Type B pancreatic cell (in vitro differentiated cells): ENCODE measurements at places on chromosomes 1 and 21. TPM values are rescaled to one million over a fixed set of nuclear protein-coding genes. Genes with fewer than 3 reads are reported as not detected.

DNA sequence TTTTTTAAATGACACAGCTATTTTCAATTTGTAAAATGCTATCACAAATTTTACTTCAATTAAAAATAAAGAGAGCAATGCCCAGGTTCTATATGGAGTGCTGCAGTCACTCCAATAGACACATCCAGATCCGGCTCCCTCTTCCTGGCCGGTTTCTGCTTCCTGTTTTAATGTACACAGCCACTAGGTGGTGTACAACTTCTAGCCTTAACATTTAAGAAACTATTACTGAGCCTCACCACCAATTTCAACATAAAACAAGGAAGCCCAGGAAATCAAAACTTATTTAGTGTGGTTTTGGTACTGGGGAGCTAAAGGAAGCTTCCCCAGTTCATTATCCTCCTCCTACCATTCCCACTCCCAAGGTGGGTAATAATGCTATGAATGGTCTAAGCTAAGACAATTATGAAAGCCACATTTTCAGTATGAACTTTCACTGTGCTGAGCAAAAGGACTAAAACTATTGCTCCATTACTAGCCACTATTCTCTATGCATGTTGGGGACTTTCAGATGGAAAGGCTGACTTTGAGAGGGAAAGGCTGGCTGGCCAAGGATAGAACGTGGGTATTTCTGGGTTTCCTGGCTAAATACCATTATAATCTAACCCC lies 25.5 kb upstream of the MTMR11 start:
- H3K27ac ChIP-seq = peak overlapping the region; percentile 63
- no peaks in the 10 kb centered on the region for H3K27me3 ChIP-seq
- peaks cover 45% of the 10 kb centered on the region for H3K36me3 ChIP-seq
- no peak overlapping the region for H3K4me3 ChIP-seq
- H3K4me1 ChIP-seq = peaks cover 5% of the 10 kb centered on the region
- DNase-seq = no peak

DNA sequence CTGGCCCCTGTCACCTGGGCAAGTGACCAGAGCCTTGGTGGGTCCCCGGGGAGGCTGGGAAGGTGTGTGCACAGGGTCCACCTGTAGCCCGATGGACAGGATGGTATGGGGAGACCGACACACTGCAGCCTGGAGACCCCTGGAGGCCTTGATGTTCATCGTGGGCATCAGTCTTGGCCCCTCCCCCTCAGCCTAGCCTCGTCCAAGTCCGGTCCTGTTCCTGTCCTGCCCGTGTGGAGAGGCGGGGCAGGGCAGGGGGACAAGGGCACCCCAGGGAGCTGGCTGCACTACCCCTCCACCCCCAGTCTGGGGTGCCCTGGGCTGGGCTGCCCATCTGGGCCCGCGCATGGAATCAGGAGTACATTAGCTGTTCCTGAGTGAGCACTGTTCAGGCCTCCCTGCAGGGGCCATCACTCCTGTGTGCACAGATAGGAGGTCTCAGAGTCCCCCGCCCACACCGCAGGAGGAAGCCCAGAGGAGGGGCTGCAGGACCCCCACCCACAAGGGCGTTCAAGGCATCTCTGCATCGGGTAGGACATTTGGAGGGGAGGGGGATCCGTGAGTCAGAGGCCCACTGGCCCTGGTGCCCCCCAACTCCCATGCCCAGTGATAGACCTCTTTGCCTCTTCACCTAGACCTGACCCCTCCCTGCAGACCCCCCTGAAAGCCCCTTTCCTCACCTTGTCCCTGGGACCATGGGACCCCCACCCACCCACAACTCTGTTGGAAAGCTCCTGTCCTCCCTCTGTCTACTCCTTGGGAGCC lies 63.2 kb downstream of the WNT9A start:
- H3K27ac ChIP-seq = no peak overlapping the region
- peaks cover 5% of the 10 kb centered on the region for H3K27me3 ChIP-seq
- H3K4me3 ChIP-seq = no peak overlapping the region
- H3K4me1 ChIP-seq = no peaks in the 10 kb centered on the region
- H3K36me3 ChIP-seq = no peaks in the 10 kb centered on the region

GRCh38 chr1:2593251-2593878 lies 6.8 kb downstream of the PRXL2B start:
- DNase-seq = no peak
- H3K4me1 ChIP-seq = no peaks in the 10 kb centered on the region
- peaks cover 3% of the 10 kb centered on the region for H3K27me3 ChIP-seq
- no peaks in the 10 kb centered on the region for H3K36me3 ChIP-seq
- no peak overlapping the region for H3K4me3 ChIP-seq

- no peaks in the 10 kb centered on the region for H3K4me1 ChIP-seq
- H3K4me3 ChIP-seq = no peak overlapping the region
- H3K27ac ChIP-seq = no peak overlapping the region
Observed at GRCh38 chr1:33792651-33793050, 71.2 kb upstream of the HMGB4 start.

DNA sequence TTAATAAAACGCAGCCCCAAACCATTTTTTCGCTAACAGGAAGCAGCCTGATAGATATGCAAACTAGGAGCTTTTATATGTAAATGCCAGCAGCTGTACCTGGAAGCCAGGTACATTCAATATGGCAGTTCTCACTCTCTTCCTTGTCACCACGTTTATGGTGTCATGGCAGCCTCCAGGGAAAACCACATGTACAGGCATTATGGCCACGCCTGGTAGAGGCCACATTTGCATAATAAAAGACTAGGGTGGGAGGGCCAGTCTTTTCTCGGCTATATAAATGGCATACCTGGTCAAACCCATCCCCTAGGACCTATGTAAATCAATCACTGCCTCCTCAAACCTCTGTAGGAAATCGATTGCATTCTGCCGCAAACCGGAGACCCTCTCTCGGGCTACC lies 247.5 kb downstream of the NEGR1 start:
- no peak overlapping the region for H3K27ac ChIP-seq
- no peak overlapping the region for H3K4me3 ChIP-seq
- H3K27me3 ChIP-seq = no peaks in the 10 kb centered on the region
- no peak for DNase-seq
- H3K36me3 ChIP-seq = no peaks in the 10 kb centered on the region

GRCh38 chr1:29640428-29640785 lies 404.1 kb downstream of the PTPRU start:
- H3K27me3 ChIP-seq = peaks cover 8% of the 10 kb centered on the region
- DNase-seq = peak; percentile 27
- H3K36me3 ChIP-seq = no peaks in the 10 kb centered on the region
- peaks cover 4% of the 10 kb centered on the region for H3K4me1 ChIP-seq

- no peak overlapping the region for H3K4me3 ChIP-seq
- no peak overlapping the region for H3K27ac ChIP-seq
Observed at GRCh38 chr1:201404722-201405483, 5.8 kb upstream of the LAD1 start.

DNA sequence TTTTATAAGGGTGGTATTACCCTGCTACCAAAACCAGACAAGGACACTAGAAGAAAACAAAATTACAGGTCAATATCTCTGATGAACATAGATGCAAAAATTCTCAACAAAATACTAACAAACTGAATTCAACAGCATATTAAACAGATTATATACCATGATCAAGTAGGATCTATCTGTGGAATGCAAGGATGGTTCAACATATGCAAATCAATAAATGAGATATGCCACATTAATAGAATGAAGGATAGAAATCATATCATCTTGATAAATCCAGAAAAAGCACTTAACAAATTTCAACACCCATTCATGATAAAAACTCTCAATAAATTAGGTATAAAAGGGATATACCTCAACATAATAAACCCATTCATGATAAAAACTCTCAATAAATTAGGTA lies 24.3 kb upstream of the MYBPHL start:
- no peaks in the 10 kb centered on the region for H3K4me1 ChIP-seq
- no peak overlapping the region for H3K27ac ChIP-seq
- no peak for DNase-seq
- H3K36me3 ChIP-seq = peaks cover 54% of the 10 kb centered on the region
- no peak overlapping the region for H3K4me3 ChIP-seq

- peaks cover 9% of the 10 kb centered on the region for H3K4me1 ChIP-seq
- no peaks in the 10 kb centered on the region for H3K36me3 ChIP-seq
- no peak overlapping the region for H3K4me3 ChIP-seq
- no peak for DNase-seq
- peak overlapping the region; percentile 55 for H3K27ac ChIP-seq
- peaks cover 7% of the 10 kb centered on the region for H3K27me3 ChIP-seq
Observed at GRCh38 chr1:31663622-31664452, 19.2 kb upstream of the PEF1 start.

- peak overlapping the region; percentile 14 for H3K4me3 ChIP-seq
- H3K36me3 ChIP-seq = no peaks in the 10 kb centered on the region
- DNase-seq = no peak
- peaks cover 15% of the 10 kb centered on the region for H3K4me1 ChIP-seq
- peaks cover 24% of the 10 kb centered on the region for H3K27me3 ChIP-seq
Observed at GRCh38 chr1:44602634-44603628, 71.3 kb downstream of the TMEM53 start.

DNA sequence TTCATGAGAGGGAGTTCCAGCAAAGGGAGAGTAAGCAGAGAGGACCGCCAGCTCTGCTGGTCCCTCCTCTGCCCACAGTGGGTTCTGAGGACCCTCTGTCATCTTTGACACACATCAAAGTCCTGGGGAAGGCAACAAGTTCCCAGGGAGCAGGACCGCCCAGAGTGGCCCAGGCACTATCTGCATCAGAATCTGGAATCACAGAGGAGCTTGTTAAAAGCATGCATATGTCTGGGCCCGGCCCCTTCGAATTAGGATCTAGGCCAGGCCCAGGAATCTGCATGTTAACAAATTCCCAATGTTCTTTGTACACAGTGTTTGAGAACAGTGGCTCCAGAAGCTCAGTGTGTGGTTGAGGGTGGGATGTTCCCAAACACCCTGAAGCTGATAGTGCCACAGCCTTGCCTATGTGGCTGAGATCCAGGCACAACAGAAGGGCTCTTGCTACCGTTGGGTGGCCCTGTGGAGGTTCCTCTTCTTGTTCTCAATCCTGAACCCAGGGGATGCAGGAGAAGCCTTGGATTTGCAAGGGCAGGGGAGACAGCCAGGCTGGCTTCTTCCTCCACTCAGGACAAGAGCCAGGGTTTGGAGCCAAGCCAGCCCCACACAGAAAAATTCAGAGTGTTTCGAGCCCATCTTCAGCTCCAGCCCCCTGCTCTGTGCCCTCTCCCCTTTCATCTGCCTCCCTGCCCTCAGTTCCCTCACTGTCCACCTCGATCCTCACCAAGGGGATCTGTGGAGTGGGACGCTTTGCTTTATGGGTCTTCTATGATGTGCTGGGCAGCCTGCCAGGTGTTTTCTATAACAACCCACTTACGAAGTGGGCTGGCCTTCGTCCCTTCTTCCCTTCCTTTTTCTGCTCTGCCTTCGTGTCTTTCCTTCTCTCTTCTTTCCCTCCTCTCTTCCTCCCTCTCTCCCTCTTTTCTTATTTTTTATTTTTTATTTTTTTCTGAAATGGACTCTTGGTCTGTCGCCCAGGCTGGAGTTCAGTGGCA lies 129.0 kb upstream of the TMPRSS2 start:
- H3K27me3 ChIP-seq = peaks cover 11% of the 10 kb centered on the region
- no peak for DNase-seq
- peaks cover 26% of the 10 kb centered on the region for H3K4me1 ChIP-seq
- H3K27ac ChIP-seq = no peak overlapping the region
- no peak overlapping the region for H3K4me3 ChIP-seq

DNA sequence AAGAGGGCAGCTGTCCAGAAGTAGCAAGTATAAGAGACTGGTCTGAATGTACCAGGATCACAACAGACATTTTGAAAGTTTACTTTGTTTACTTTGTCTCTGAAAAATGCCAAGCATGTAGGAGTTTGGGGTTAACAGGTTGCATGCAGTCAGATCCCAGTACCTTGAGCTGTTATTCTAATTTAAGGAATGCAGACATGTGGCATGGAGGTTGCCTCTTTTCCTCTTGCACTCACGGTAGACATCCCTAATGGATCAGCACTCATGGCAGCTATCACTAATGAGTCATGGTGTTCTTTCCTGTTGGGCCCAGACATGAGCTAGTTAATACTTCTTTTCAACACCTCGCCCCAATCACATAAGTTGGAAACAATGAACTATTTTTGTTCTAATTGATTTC lies 67.3 kb downstream of the GADD45A start:
- H3K36me3 ChIP-seq = peaks cover 3% of the 10 kb centered on the region
- peaks cover 55% of the 10 kb centered on the region for H3K4me1 ChIP-seq
- H3K27ac ChIP-seq = peak overlapping the region; percentile 8
- H3K27me3 ChIP-seq = no peaks in the 10 kb centered on the region

DNA sequence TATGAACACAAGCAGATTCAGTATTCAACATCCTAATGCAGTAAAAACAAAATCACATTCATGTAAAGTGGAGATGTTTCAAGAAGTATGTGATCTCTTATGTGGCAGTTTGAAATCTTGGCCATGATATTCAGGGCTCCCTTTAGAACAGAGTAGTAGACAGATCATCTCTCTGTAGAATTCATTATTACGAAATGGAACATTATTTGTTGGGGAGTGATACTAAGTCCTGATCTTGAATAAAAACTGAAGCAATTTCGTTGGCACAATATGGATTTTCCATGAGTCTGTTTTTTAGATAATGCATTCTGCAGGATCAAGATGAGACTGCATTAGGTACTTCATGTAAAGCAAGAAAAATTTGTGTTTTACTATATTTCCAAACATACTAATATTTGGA lies 264.4 kb upstream of the NRIP1 start:
- no peaks in the 10 kb centered on the region for H3K27me3 ChIP-seq
- no peak for DNase-seq
- H3K36me3 ChIP-seq = no peaks in the 10 kb centered on the region
- peaks cover 6% of the 10 kb centered on the region for H3K4me1 ChIP-seq

DNA sequence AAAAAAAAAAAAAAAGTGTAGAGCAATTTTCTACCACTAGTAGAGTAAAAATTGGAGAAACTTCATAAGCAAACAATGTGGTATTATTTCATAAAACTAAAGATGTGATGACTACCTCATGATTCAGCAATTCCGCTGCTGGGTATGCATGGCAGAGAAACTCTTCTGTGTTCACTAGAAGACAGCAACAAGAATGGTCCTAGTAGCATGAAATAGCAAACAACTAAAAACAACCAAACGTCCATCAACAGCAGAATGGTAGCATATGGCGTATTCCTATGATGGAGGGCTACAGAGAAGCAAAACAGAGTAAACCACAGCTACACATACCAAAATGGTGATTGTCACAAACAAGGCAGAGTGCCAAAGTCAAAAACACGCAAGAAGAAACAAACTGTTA lies 18.9 kb downstream of the HTR1D start:
- H3K36me3 ChIP-seq = no peaks in the 10 kb centered on the region
- no peak overlapping the region for H3K27ac ChIP-seq
- H3K27me3 ChIP-seq = no peaks in the 10 kb centered on the region

- DNase-seq = no peak
- no peak overlapping the region for H3K4me3 ChIP-seq
- H3K27me3 ChIP-seq = no peaks in the 10 kb centered on the region
- no peak overlapping the region for H3K27ac ChIP-seq
- no peaks in the 10 kb centered on the region for H3K4me1 ChIP-seq
Observed at GRCh38 chr21:27649323-27649722, 682.4 kb upstream of the ADAMTS5 start.

Gene BROX
- total RNA-seq = 32.5 and 41.4 TPM in 2 replicates

Gene PAQR7
- 24.3 and 41.0 TPM in 2 replicates for total RNA-seq

Gene MYCL
- total RNA-seq = 19.5 and 36.5 TPM in 2 replicates

Gene NBPF4
- 0.10 TPM in 1 of 2 replicates, not detected in the other for total RNA-seq

Gene DYNLT5
- 4.1 TPM in 1 of 2 replicates, not detected in the other for total RNA-seq

Gene IL20
- not detected in 2 replicates for total RNA-seq

Gene CACNA1S
- 0.12 TPM in 1 of 2 replicates, not detected in the other for total RNA-seq

Gene PIGR
- total RNA-seq = 16.9 and 30.1 TPM in 2 replicates

Gene SPRR3
- 155 and 164 TPM in 2 replicates for total RNA-seq

Gene PRELP
- total RNA-seq = 0.07 and 1.1 TPM in 2 replicates
